T follicular helper cell (primary cell): ENCODE measurements at places on chromosomes 2 and 18.

DNA sequence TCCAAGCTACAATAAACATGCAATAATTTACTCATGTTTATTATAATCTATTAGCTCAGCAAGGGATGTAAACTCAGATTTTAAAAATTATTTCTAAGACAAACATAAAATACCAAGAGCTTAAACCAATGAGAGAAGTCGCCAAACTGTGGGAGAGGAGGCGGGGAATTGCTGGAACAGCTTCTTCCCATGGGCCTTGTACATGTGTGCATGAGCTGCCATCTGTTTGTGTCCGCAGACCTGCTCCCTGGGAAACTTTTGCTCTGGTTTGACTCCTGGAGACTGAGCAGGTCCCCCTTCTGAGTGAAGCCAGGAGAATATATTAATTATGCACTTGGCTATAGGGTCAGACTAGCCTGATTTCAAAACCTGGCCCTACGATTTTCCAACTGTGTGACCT is 655.9 kb upstream of the SOX11 start:
- DNase-seq = no peak

- DNase-seq = no peak
Observed at GRCh38 chr2:27171351-27171848, 22.6 kb downstream of the TCF23 start.

GRCh38 chr18:31498574-31499524 is 872 bp downstream of the DSG2 start:
- DNase-seq = no peak

DNA sequence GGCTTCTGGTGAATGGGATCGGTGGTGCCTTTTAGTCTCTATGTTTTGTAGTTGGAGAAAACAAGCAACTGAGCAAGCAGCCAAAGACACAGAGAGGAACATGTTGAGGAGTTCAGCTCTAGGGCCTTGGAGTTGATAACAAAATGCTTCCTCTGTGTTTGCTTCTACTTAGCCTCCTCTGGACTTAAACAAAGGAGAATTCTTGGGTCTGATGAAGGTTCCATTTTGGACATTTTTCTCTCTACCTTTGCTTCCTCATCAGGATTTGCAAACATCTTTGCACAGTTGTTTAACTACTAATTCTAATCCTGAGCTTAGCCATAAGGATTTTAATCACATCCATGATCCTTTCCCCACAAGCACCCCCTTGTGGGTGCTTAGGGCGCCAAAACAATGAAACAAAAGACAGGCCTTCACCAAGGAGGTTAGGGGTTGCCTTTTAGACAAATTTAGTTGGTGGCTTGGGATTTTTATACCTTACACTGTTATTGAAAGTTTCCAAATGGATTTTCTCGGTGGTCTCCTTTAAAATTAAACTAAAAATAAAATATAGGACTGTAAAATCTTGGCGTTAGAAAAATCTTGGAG is 148.5 kb upstream of the SATB2 start:
- DNase-seq = no peak

DNA sequence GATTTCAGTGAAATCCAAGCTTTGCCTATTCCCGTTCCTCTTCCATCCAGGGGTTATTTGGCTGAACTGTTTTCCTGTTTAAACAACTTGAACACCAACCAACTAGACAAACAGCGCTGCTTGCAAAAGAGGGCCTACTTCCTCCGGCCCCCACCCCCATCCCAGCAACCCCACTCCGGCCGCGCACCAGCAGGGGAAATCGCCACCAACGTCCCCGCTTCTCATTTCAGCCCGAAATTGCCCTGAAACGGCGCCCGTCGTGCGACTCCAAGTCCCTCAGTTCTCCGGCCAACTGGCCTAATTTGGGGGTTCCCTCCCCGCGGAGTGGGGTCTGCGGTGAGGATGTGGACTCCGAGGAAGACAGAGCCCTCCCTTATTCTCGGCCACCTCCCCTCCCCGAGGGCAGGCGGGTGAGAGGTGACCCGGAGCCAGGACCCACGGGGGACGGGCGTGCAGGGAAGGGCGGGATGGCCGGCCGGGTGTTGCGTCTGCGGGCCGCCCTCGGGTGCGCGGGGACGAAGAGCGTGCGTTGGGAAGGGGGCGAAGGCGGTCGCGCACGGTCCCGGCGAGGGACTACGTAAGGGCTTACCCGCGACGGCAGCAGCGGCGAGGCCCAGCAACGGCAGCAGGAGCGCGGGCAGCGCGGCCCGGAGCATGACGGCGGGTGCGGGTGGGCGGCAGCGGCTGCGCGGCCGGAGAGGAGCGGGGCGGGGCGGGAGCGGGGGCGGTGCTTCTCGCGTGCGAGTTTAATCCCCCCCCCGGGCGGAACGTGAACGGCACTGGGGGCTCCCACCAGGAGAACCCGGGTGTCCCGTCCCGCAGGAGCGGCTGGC is at the start of gene CD302:
TSS of gene CD302 (minus strand) at position 666 of the 833 bp plus-strand sequence. CDS start at position 656, 10 bp downstream.
- peak; percentile 2 for DNase-seq

GRCh38 chr2:160506371-160507045 is 12.9 kb upstream of the RBMS1 start:
- no peak for DNase-seq
